ENCODE measurements at places on chromosomes 2 and 18. TPM values are rescaled to one million over a fixed set of nuclear protein-coding genes. Genes with fewer than 3 reads are reported as not detected.

The YES1 gene
- total RNA-seq, result 101 TPM

The KCNJ3 gene
- 0.26 TPM for total RNA-seq

The IL36B gene
- total RNA-seq, result 1.5 TPM

The CXCR1 gene
- 0.87 TPM for total RNA-seq

The ALPP gene
- total RNA-seq, result not detected

The AMER3 gene
- total RNA-seq, result not detected

DNA sequence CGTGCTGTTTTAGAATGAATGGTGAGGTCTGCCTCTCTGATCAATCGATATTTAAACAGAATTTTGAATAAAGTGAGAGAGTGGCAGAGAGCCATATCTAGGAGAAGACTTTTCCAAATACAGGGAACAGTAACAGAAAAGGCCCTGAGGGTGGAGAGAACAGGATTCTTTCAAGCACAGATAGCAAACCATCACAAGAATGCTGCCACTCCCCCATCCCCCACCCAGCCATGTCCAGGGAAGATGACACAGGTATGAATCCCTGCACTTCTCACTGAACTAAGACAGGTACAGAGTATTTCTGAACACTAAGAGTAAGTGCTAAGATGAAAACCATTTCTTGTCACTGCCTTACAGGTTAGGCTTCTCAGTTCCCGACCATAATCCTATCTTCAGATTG is 23.6 kb downstream of the LRATD1 start:
- H3K27ac ChIP-seq, result no peak overlapping the region
- no peaks in the 10 kb centered on the region for H3K27me3 ChIP-seq
- no peaks in the 10 kb centered on the region for H3K4me1 ChIP-seq
- no peak overlapping the region for H3K4me3 ChIP-seq

GRCh38 chr18:33656889-33657448 is 79.0 kb downstream of the ASXL3 start:
- no peak for DNase-seq
- H3K4me3 ChIP-seq, result no peak overlapping the region
- no peaks in the 10 kb centered on the region for H3K4me1 ChIP-seq
- no peaks in the 10 kb centered on the region for H3K36me3 ChIP-seq
- H3K27me3 ChIP-seq, result no peaks in the 10 kb centered on the region

DNA sequence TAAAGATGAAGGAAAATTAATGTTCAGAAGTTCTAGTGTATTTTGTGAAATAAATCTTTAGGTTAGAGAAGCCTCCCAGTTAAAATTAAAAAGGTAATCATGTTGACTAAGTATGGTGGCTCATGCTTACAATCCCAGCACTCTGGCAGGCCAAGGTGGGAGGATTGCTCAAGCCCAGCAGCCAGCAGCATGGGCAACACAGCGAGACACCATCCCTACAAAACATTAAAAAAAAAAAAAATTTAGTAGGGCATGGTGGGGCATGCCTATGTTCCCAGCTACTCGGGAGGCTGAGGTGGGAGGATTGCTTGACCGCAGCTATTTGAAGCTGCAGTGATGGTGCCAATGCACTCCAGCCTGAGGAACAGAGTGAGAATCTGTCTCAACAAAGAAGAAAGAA is 17.9 kb downstream of the XPO1 start:
- H3K4me1 ChIP-seq, result no peaks in the 10 kb centered on the region
- DNase-seq, result no peak
- no peaks in the 10 kb centered on the region for H3K27me3 ChIP-seq
- no peak overlapping the region for H3K27ac ChIP-seq

- H3K4me1 ChIP-seq, result no peaks in the 10 kb centered on the region
- H3K36me3 ChIP-seq, result no peaks in the 10 kb centered on the region
- no peak overlapping the region for H3K27ac ChIP-seq
- H3K27me3 ChIP-seq, result no peaks in the 10 kb centered on the region
- H3K4me3 ChIP-seq, result no peak overlapping the region
Observed at GRCh38 chr18:75364512-75365253, 62.8 kb downstream of the SMIM21 start.

- H3K4me3 ChIP-seq, result no peak overlapping the region
- H3K27ac ChIP-seq, result no peak overlapping the region
Observed at GRCh38 chr18:77203071-77203470, 46.6 kb upstream of the GALR1 start.

DNA sequence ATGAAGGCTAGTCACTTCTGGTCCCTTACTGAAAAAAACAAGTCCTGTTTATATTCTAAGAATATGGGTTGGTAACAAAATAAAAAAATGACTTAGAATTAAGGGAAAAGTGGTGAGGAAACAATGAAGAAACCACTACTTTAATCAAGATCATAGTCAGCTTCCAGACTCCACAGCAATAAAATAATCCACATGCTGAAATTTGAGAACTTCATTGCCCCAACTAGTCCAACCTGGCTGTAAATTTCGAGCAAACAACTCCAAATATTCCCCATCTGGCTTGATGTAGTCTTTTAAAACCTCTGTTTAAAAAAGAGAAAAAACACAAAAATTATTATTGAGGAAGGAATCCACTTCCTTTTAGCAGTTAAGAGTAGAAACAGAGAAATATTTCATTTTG is 32.5 kb downstream of the METTL4 start:
- peaks cover 10% of the 10 kb centered on the region for H3K36me3 ChIP-seq
- no peak for DNase-seq
- H3K27me3 ChIP-seq, result no peaks in the 10 kb centered on the region
- H3K4me3 ChIP-seq, result no peak overlapping the region
- no peak overlapping the region for H3K27ac ChIP-seq
- H3K4me1 ChIP-seq, result no peaks in the 10 kb centered on the region

GRCh38 chr2:231935207-231935524 is 9.0 kb upstream of the NPPC start:
- DNase-seq, result no peak
- peaks cover 7% of the 10 kb centered on the region for H3K27me3 ChIP-seq
- H3K4me1 ChIP-seq, result no peaks in the 10 kb centered on the region
- H3K4me3 ChIP-seq, result no peak overlapping the region
- no peak overlapping the region for H3K27ac ChIP-seq
- no peaks in the 10 kb centered on the region for H3K36me3 ChIP-seq

DNA sequence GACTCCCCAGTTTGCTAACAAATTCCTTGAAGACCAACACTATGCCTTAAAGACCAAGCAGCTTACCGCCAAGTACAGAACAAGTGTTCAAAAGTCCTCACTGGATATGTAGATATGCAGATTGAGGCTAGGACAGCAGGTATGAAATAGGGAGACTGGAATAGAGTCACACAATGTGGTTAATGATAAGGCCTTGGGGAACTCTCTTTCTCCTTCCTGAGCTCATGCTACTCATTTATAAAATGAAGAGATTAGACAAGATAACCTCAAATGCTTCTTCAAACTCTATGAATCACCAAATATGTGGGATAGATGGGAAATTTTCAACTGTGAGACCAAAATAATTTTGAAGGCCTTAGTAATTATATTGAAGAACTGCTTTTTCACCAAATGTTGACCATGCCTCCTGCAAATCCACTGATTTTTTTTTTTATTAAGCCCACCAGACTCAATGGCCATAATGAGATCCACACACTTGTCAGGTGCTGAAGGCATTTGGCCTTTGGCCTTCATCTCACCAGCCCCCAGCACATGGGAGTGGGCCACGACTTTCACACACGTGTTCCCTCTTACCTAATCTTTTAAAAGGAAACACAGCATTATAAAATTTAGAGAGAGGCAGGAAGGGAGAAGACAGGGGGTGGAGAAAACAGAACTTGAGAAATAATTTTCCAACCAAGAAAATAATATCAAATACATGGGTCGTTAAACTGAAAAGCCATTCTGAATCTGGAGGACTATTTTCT is 181.5 kb downstream of the EN1 start:
- no peak for DNase-seq
- H3K4me3 ChIP-seq, result no peak overlapping the region
- no peaks in the 10 kb centered on the region for H3K27me3 ChIP-seq
- no peak overlapping the region for H3K27ac ChIP-seq

DNA sequence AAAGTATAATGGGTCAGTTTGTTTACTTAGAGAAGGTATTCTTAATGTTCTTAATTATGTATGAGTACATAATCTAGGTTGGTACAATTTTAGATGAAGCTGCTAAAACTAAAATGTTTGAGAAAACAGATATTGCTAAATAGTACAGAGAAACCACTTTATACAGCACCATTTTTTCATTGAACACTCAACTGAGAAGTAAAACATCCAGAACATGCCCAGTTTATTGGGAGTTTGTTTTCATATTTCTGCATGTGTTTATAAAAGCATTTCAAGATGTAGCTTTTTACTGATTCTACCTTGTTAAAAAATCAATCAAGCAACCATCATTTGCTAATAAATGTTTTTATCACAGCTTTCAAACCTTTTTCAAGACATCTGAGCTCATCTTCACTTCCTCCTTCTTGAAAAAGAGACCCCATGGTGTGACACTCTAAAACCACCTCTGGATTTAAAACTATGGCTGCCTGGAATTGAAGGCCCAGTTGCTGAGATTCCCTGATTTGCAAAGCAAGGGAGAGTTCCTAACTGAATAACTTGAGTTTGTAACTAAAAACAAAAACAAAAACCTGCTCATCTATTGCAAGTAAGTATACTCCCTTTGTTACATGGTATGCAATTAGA is 585.9 kb downstream of the ZEB2 start:
- peaks cover 13% of the 10 kb centered on the region for H3K27me3 ChIP-seq
- H3K27ac ChIP-seq, result peak overlapping the region; percentile 90
- no peaks in the 10 kb centered on the region for H3K36me3 ChIP-seq

DNA sequence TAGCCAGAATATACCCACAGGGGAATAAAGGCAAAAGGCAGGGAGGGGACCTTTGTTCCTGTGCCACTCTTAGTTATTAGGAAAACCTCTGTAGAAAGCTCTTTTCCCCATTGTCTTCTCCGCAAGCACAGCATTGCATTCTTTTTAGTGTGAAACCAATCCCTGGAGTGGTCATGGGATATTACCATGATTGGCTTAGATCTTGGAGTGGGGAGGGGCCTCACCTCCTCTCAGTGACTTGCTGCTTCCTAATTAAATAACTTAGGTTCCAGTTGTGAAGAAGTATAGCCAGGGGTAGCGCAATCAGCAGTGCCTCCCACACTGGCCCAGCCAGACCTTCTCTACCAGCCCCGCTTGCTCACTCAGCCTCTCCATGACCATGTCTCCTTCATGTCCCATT is 49.9 kb upstream of the AFF3 start:
- peaks cover 3% of the 10 kb centered on the region for H3K4me1 ChIP-seq
- no peak for DNase-seq
- no peaks in the 10 kb centered on the region for H3K36me3 ChIP-seq
- no peak overlapping the region for H3K27ac ChIP-seq

GRCh38 chr2:130759906-130760753 is 4.8 kb downstream of the AMER3 start:
- no peak overlapping the region for H3K4me3 ChIP-seq
- peaks cover 49% of the 10 kb centered on the region for H3K27me3 ChIP-seq
- no peak for DNase-seq
- H3K4me1 ChIP-seq, result peaks cover 5% of the 10 kb centered on the region
- no peak overlapping the region for H3K27ac ChIP-seq

GRCh38 chr18:3819961-3820360 is 370.0 kb downstream of the TGIF1 start:
- H3K4me1 ChIP-seq, result no peaks in the 10 kb centered on the region
- no peak overlapping the region for H3K27ac ChIP-seq
- no peak overlapping the region for H3K4me3 ChIP-seq

GRCh38 chr2:160568856-160569255 is 75.2 kb upstream of the RBMS1 start:
- DNase-seq, result no peak
- H3K36me3 ChIP-seq, result no peaks in the 10 kb centered on the region
- H3K4me1 ChIP-seq, result peaks cover 4% of the 10 kb centered on the region
- no peaks in the 10 kb centered on the region for H3K27me3 ChIP-seq

DNA sequence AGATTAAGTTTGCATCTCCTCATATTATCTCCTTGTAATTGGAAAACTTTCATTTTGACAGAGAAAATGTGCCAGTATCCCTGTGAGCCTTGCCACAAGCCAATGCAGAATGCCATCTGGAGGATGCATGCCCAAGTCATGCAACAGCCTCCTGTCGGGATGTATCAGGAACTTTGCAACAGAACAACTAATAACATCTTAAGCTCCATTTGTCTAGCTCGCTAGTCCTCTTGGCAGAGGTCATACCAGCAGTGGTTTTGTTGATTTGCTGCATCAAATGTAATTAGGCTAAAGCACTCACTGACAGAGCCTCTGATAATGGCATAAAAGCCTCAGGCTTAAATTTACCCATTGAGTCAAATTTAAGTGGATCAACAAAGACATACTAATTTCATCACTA is 125.8 kb downstream of the UBE2E3 start:
- H3K4me1 ChIP-seq, result no peaks in the 10 kb centered on the region
- H3K27ac ChIP-seq, result no peak overlapping the region
- no peak for DNase-seq

DNA sequence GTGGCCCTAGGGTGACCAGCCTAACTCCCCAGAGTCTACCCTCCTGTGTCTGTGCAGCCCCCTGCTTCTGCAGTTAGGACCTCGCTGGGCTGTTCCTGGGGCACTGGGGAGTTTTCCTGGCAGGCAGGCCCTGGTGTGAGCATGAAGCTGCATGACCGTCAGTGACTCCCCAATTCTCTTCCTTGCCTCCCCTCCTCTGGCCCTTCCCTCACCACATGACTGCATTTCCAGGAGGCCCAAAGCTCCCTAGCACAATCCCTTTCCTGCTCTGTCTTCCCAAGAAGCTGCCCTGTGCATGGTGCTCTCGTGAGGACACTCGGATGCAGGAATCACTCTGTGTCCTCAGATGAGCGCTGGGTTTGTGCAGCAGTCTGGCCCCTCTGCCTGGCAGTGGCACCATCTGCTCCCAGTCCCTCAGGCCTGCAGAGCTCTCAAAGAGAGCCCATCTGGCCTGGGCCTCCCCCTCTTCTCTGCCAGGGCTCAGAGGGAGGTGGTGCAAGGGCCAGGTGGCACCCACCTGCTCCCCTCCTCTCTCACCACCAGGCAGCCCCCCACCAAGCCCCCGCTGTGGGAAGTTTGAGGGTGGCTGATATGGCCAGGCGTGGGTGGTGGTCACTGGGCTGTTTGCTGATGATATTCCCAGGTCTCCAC is 125.6 kb upstream of the HS6ST1 start:
- H3K27ac ChIP-seq, result peak overlapping the region; percentile 51
- DNase-seq, result peak; percentile 53
- no peaks in the 10 kb centered on the region for H3K27me3 ChIP-seq
- H3K36me3 ChIP-seq, result no peaks in the 10 kb centered on the region
- H3K4me3 ChIP-seq, result no peak overlapping the region

- no peaks in the 10 kb centered on the region for H3K27me3 ChIP-seq
- H3K4me1 ChIP-seq, result no peaks in the 10 kb centered on the region
- no peak overlapping the region for H3K4me3 ChIP-seq
- DNase-seq, result no peak
- no peak overlapping the region for H3K27ac ChIP-seq
- no peaks in the 10 kb centered on the region for H3K36me3 ChIP-seq
Observed at GRCh38 chr18:52612406-52612805, 272.4 kb downstream of the DCC start.

GRCh38 chr2:121925466-121925865 is 170.0 kb downstream of the TSN start:
- no peak for DNase-seq
- no peak overlapping the region for H3K4me3 ChIP-seq
- no peaks in the 10 kb centered on the region for H3K27me3 ChIP-seq
- no peaks in the 10 kb centered on the region for H3K36me3 ChIP-seq

All from suprapubic skin (tissue), 4 donors.